ENCODE measurements at places on chromosomes 6 and 20.

DNA sequence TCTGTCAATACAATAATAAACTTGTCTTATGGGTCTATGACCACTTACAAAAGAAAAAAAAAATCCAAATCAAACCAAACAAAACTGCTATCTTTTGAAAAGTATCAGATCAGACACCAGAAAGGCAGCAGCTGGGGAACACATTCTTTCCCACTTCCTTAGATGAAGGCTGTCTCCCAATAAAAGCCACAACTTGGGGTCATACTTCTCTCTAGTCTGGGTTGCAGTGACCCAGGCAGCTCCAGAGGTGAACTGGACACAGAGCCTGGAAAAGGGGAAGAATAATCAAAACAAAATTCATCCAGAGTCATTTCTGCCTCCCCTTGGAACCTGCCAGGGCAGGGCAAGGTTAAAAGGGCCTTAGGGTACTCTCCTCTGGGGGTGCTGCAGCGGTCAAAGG lies 19.1 kb downstream of the ATXN1 start:
- no peak for DNase-seq

- DNase-seq = no peak
Measured at GRCh38 chr6:9520417-9521151, 894.3 kb downstream of the TFAP2A start.

DNA sequence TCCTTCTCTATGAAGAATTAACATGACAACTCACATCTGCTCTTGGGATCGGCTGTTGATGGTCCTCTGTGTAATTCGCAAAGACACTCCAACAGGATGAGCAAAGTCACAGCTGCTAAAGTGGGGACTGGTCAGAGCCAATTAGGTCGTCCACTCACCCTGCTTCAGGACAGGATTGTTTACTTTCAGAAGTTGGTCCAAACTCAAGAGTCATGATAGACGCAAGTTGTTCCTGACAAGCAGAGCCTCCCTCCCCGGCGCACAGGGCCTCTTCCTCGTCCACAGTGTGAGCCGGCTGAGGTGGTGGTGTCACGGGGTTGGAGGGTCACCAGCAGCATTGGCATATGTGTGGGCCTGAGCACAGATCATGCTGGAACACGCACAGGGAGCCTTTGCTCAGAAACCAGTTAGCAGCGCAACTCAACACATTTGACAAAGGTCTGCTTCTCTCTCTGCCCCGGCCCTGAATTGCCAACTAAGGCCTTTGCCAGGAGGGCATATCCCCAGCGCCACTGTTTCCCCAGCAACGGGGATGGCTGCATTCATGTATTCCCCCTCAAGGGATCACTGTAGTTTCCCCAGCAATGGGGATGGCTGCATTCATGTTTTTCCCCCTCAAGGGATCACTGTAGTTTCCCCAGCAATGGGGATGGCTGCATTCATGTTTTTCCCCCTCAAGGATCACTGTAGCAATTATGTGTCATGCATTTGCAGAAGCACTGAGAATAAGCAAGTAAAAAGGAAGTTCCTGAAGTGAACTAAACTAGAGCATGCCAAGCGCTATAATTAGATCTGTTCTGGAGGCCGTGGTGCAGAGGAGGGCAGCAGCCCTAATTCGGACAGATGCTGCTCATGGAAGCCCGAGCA lies 111.7 kb downstream of the THBS2 start:
- DNase-seq = no peak

DNA sequence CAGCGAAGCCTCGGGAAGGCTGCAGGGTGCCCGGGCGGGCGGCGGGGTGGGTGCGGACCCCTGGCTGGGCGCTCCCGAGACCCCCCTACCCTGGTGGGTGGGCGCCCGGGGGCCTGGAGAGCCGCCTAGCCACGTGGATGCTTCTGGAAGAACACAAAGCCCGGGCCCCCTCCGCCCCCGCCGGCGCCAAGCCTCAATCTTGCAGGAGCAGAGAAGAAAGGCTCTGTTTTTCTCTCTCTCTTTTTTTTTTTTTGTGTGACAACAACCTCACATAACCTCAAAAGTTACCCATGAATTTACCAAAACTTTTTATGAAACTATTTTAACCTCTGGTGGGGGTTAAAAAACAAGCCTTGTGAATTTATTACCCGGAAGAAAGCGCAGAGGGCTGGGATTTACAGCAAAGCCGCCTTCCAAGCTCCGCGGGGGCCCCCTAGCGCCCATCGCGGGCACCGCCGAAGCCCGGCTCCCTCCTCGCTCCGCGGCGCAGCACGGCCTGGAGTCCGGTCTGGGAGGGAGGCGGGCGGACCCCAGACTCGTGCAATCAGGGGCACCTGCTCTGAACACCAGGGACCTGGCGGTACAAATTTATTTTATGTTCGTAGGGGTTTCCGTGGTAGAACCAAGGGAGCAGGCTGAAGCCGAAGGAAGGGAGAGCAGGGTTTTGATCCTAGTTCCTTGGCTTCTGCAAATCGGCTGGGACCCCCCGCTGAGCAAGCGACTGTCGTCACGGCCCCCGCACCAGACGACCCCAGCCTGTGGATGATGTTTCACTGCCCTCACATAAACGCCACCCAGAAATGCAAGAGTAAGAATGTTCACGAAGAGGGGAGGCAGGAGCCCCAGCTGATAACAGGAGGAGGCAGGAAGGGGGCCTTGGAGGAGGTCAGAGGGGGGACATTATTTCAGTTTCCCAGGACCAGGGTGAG lies 58.9 kb downstream of the ZNF831 start:
- peak; percentile 82 for DNase-seq

- no peak for DNase-seq
Measured at GRCh38 chr6:98137391-98137790, 697.0 kb upstream of the POU3F2 start.

GRCh38 chr6:159522877-159523547 lies 170.0 kb downstream of the SOD2 start:
- no peak for DNase-seq

- no peak for DNase-seq
Measured at GRCh38 chr20:44736170-44737021, 9.3 kb upstream of the KCNK15 start.

GRCh38 chr6:69994251-69994650 lies 127.9 kb downstream of the COL19A1 start:
- no peak for DNase-seq

DNA sequence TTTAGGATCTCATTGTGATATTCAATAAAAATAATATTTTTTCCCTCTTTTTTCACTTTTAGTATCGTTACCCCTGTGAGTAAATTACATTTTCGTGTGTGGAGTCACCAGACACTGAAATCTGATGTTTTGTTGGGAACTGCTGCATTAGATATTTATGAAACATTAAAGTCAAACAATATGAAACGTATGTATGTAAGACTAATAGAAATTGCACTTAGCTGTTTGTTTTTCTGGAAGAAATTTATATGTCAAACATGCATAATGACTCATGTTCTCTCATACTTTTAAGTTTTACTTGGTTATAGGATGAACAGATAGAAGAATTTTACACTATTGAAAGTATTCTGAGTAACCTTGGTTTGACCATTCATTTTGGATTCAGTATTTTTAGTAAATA lies 49.4 kb downstream of the ITCH start:
- no peak for DNase-seq

DNA sequence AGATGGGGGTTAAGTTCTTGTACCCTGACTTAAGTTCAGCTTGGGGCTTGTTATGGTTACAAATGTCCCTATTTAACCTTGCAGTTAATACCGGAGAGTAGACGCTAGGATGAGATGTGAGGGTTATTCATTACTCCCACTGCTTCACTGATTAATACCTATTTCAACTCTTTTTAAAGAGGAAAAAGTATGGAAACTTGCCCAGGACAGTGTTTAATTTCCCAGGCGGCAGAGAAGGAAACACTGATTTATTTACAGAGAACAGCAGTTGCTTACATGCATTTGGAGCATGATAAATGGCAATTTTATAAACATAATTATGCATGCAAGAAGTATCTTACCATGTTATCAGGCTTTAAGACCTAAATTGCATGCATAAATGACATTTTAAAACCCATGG lies 137.7 kb downstream of the RCAN2 start:
- no peak for DNase-seq

- no peak for DNase-seq
Measured at GRCh38 chr6:52522151-52522626, 54.7 kb downstream of the TRAM2 start.

GRCh38 chr6:163417595-163417994 lies 3.1 kb downstream of the QKI start:
- no peak for DNase-seq
